ENCODE measurements at places on chromosomes 4 and X.

DNA sequence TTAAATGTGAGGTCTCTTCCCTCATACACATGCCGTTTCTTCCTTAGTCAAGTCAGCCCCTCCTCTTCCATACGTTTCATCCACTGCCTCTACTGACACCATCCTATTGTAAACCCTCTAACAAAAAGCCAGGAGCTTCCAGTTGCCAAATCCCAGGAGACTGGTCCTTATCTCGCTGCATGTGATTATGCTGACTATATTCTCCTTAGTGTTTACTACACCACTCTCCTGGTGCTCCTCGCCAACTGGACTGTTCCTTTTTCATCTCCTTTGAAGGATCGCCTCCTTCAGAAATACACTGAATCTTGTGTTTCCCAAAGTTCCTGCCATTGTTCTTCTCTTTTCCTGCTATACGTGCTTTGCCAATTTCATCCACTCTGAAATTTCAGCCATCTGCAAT is 27.7 kb downstream of the MAML3 start:
- DNase-seq = no peak

DNA sequence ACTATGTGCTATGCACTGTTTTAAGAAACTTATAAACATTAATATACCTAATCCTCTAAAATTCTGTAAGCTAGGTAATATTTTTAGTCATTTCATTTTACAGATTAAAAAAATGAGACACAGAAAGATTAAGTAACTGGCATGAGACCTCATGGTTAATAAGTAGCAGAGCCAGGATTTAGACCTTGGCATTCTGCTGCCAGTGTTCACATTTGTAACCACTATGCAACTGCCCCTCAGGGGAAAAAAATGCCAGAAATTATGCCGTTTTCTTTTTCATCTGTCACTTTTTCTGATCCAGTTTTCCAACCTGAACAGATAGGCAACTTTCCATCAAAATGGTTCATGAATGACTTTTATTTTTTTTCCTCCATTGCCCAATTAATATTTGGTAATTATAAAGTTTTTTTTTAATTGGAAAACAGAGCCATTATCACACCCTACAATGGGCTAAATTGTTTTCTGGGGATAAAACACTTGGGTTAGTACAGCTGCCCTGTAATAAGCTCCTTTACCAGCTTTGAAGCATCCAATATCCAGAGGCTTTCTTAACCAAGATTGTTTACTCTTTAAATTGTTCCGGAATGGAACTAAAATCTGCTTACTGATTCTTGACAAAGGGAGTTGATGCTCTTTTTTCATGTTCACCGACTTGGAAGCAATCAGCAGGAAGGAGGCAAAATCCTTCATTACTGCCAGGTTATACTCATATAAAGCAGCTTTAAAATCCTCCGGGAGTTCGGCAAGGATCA is 56.4 kb upstream of the DDX60 start:
- DNase-seq = no peak

- no peak for DNase-seq
Observed at GRCh38 chr4:32462944-32463343, 1742.8 kb downstream of the PCDH7 start.

GRCh38 chrX:107700317-107700774 is 72.0 kb downstream of the PRPS1 start:
- DNase-seq = no peak

- no peak for DNase-seq
Observed at GRCh38 chrX:41369152-41369551, 35.2 kb downstream of the DDX3X start.

- DNase-seq = peak; percentile 76
Observed at GRCh38 chrX:101390664-101391525, at the start of gene RPL36A. Gene RPL36A (plus strand): TSS chrX:101391011. CDS start chrX:101391044, 33 bp downstream.

GRCh38 chrX:70664726-70665125 is 220.1 kb downstream of the DLG3 start:
- no peak for DNase-seq

DNA sequence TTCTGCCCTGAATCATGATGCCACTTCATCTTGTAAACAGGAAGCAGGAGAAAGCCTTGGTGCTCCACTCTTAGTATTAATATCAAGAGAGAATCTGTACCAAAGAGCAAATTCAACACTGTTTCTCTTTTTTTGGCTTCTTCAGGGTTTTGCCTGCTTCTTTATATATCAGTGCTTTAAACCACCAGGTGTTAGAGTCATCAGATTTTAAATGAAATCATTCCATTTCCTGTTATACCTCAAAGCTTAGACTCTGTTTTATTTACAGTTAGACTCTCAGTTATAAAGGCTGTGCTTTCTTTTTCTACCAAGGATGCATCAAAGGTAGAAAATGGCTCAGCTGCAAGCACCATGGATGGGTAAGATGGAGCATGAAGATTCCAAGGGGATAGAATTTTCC is 350.9 kb downstream of the CAMK2D start:
- no peak for DNase-seq

- no peak for DNase-seq
Observed at GRCh38 chrX:136228839-136229207, 22.4 kb downstream of the MAP7D3 start.

DNA sequence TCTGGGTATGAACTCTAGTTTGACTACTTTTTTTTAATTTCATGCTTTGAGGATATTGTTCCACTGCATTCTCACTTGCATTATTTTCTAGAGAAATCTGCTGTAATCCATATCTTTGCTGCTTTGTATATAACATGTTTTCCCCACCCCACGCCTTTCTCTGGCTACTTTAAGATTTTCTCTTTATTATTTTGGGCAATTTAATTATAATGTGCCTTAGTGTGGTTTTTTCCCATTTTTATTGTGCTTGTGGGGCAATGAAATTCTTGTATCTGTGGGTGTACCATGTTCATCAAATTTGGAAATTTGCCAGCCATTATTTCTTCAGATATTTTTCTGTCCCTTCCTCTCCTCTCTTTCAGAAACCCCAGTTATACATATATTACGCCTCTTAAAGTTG is 15.1 kb upstream of the PPP2R2C start:
- DNase-seq = no peak

GRCh38 chrX:110268886-110269285 is 49.0 kb downstream of the AMMECR1 start:
- no peak for DNase-seq

DNA sequence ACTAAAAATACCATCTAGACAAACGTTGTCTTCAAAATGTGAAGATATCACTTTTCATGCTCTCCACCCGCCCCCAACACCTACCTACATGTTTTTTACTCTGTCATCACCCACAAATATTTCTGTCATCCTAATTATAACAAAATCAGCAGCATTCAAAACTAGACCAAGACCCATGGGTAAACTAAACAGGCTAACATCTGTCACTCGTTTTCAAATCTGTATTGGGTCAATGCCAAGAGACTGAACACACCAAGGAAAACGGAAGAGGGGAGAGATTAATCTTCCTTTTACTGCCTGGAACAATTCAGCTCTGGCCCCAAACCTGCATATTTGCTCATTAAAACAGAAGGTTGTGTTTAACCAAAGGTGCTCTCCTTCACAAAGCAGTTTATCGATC is 17.5 kb downstream of the FAM184B start:
- no peak for DNase-seq

DNA sequence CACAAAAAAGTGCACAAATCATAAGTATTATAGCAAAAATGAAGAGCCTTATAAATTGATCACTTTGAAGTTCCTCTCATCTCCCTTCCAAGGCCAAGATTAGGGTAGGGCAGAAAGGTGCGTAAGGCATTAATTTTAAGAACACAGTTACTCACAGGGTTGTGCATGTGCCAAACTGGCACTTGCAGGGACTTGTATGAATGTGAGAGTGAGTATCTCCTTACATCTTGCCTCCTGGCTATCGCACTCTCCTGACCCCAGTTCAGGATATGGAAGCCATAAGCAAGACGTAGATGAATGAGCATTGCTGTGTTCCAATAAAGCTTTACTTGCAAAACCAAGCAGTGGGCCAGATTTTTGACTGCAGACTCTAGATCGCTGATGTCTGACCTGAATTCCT is 510.1 kb upstream of the AADAT start:
- DNase-seq = no peak

DNA sequence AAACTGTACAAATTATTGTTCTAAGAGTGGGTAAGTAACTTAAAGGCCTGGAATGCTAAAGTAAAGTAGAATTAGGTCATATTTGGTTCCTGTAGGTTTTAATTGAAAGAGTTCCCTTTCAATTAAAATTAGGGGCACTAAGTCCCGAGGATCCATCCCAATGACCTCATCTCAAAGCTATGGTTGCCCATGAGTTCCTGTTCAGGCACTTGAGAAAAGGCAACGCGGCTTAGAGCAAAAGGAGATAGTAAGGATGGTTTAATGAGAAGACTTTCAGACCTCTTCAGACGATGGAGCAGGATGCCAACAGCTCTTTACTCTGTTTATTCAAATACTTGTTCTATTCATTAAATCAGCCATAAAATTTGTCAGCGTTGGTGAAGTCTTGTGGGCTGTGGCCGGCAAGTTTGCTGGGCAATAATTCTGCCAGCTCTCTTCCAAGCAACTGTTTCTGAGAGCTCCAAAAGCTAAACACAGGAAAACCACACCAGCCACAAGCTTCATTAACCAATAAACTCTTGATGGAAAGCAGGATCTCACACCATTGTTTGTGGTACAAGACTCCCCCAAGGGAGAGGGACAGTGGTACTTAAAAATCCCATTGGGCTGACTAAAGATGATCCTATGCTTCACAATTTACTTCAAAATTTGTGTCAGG is 167.4 kb downstream of the COL4A6 start:
- DNase-seq = no peak

- no peak for DNase-seq
Observed at GRCh38 chrX:119871245-119871598, 311 bp downstream of the RNF113A start.

GRCh38 chr4:82124365-82124764 is 249.4 kb downstream of the HNRNPD start:
- no peak for DNase-seq

DNA sequence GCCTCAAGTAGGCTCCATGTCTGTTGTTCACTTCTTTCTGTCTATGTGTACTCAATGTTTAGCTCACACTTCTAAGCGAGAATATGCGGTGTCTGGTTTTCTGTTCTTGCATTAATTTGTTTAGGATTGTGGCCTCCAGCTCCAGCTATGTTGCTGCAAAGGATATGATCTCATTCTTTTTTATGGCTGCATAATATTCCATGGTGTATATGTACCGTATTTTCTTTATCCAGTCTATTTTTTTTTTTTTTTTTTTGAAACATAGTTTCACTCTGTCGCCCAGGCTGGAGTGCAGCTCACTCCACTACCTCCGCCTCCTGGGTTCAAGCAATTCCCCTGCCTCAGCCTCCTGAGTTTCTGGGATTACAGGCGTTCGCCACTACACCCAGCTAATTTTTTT is 5.7 kb upstream of the TMEM150C start:
- no peak for DNase-seq

- no peak for DNase-seq
Observed at GRCh38 chr4:146647615-146648460, 9.1 kb downstream of the POU4F2 start.

DNA sequence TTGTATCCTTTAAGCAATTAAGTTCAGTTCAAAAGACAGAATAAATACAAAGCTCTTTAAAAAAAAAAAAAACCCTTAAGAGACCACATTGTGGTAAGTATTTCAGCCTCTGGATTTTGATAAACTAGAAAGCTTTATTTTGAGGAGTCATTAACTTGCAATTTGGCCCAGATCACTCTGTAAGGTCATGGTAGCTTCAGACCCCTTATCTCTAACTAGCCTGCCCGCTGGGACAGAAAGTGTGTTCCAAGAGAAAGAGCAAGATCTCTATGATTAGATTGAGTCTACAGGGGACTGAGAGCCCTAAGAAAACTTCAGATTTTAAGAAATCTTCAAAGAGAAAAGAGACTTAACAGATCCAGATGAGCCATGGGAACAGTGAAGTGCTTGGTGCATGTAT is 45.6 kb downstream of the GALNT7 start:
- DNase-seq = no peak

GRCh38 chr4:139171876-139172691 is 4.9 kb downstream of the ELF2 start:
- DNase-seq = no peak

DNA sequence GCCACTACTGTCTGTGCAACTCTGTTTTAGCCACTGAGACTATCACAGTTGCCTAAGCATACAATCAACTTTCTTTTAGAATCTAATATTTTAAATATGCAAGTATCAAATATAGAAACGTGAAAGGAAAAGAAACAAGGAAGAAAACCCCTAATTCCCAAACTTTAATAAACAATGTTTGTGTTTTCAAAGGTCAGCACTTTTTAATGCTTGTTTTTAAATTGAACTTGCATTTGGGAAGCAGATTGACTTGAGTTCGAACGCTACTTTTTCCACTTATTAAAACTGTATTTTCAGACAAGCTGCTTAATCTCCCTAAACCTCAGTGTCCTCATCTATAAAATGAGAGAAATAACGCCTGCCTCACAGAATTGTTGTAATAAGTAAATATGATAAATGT is 185.8 kb upstream of the GPC4 start:
- DNase-seq = no peak

GRCh38 chrX:127708155-127708554 is 344.0 kb downstream of the ACTRT1 start:
- DNase-seq = no peak

DNA sequence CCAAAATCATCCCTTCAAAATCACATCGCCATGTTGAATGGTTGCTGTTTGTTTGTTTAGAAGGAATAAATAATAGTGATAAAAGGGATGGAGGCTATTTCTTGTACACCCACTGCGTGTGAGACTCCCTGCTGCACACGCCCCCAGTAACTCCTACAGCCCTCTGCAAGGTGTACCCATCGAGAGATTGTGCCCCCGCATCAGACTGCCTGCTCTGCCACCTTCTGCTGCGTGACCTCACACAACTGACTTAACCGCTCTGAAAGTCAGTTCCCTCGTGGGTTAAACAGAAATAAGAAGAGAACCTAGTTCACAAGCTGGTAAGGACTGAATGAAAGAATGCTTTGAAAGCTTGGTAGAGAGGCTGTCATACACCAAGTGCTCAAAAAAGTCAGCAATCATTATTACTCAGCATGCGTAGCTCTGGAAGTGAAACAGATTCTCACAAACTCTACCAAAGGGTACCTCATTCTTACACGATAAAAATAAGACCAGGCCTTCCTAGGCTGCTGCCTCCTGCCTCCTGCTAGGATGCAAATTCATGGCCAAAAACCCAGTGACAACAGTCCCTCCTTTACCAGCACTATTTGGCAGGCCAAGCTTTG is 147.1 kb downstream of the CPEB2 start:
- DNase-seq = no peak

- DNase-seq = no peak
Observed at GRCh38 chr4:41572516-41572915, 34.6 kb downstream of the LIMCH1 start.
